ENCODE measurements at places on chromosomes 3 and 15.
A peak's percentile ranks its signal among the peaks of the same experiment; 100 is the strongest.

GRCh38 chr3:72222410-72222809 lies 437.5 kb upstream of the PROK2 start:
- DNase-seq = no peak

- no peak for DNase-seq
These were observed 55.7 kb downstream of the RIOX2 start for GRCh38 chr3:97916576-97916975.

DNA sequence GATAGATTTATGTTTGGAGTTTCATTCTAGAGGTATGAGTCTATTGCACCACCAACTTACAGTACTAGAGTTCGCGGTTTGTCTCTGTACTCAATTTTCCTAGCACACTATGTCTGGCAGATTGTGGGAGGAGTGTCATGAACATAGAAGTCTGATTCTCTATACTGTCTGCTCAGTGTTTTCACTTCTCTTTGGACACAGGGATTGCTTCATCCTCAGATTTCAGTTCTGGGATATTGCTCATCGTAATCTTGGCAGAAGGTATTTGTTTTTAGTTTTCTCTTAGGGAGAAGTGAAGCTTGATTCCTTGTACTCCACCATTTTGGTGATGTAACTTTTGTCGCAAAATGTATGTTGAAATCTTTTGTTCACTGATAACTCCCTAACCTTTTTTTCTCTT lies 27.8 kb upstream of the AZI2 start:
- DNase-seq = no peak

DNA sequence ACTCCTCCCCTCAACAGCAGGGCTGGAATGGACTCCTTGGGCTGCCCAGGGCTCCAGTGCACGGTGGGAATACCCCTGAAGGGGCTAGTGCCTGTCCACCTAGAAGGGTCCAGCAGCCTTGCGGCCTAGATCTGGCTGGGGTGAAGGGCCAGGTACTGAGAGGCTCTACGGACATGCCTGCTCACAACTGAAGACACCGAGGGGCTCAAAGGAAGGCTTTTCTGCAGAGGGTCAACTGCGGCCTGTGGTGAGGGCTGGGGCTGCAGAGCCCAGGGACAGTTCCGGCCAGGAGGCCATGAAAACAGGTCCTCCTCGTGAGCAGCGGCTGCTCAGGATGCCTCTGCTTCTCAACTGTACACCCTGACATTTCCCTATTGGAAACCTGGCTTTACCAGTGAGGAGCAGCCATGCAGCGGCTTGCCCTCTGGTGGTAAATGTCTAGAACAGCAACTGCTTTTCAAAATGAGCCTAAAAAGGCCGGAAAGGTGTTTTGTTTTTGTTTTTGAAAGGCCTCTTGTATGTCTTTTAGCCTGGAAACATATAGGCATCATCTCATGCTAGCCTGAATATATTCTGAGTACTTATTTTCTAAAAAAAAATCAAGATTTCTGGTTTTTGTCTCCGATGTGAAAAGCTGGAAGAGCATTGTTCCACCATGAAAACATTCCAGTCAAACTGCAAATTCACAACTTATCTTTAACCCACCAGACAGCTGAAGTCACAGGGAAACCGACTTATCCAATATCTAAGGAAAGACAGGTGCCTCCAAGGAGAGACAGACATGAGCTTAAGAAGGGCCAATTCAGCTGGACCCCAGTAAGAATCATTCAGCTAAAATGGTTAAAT lies 163.4 kb downstream of the KLF13 start:
- peak; percentile 42 for DNase-seq

DNA sequence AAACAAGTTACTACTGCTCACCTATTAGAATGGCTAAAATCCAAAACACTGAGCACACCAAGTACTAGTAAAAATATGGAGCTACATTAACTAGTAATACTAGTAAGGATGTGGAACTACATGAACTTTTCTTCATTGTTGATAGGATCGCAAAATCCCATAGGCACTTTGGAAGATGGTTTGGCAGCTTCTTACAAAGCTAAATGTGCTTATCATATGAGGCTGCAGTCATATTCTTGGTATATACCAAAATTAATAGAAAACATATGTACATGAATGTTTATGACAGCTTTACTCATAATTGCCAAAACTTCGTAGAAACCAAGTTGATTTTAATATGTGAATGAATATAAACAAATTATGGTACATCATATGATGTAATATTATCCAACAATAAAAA lies 366.8 kb upstream of the KCNMB2 start:
- DNase-seq = no peak

GRCh38 chr3:187112934-187113793 lies 26.1 kb downstream of the RPL39L start:
- no peak for DNase-seq

- DNase-seq = no peak
These were observed 91.9 kb downstream of the RORA start for GRCh38 chr15:61137105-61137792.

GRCh38 chr15:85407421-85408269 lies 27.2 kb downstream of the AKAP13 start:
- peak; percentile 33 for DNase-seq

GRCh38 chr3:4865714-4866113 lies 113.5 kb upstream of the BHLHE40 start:
- no peak for DNase-seq

DNA sequence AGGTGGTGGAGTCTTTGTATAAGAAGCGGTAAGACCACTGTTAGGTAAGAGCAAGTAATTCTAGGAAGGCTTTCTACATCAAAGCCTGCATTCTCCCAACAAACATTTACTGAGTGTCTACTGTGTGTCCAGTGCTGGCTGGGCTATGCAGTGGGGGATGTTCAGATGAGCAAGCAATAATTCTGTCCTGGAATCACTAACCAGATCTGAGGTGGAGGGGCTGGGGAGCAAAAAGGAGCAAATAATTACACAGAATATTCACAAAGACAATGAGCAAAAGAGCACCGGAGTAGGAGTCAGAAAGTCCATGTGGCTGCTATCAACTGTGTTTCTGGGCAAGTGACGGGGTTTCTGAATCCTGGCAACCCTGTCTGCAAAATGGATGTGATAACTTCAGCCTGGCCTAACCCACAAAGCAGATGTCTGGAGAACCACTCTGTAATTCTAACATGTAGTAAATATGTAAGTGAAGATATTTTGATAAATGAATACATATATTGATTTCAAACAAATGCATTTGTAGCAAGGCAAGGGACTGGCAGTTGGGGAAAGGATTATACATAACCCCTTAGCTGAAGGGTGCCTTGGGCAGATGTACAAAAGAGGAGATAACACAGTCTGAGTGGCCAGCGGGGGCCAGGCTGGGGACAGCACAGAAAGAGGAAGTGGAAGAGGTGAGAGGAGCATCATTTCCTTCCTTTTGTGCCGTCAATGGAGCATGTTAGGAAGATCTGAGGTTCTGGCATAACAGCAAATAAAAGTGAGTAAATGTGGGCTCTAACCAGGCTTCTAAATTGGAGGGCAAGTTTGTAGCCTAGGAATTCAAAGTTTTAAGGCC lies 28.8 kb downstream of the CYP8B1 start:
- no peak for DNase-seq

DNA sequence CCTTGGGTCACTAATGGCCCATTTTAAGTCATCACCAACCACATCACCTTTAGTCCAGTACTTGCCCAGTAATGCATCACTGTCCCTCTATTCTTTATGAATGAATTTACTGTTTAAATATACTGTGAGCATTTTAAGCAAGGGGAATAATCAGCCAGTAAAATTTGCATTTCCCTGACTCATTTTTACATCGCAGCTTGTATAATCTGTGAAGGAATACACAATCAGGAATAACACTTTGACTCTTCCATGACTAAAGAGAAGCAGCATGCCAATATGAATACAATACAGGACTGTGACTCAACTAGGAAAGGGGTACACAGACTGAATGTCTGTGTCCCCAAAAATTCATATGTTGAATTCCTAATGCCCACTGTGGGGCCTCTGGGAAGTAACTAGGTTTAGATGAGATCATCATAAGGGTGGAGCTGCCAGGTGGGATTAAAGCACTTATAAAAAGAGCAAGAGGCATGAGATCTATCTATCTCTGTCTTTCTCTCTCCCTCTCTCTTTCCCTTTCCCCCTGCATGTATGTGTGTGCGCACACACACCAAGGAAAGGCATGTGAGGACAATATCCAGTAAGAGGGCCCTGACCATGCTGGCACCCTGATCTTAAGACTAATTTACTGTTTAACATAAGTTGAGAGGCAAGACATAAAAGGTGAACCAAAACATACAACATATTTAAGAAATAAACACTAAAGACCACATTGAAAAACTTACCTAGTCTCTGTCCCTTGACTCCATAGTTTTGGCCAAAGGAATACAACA lies 12.1 kb downstream of the B4GALT4 start:
- DNase-seq = no peak

- no peak for DNase-seq
These were observed 231.5 kb downstream of the LRTM1 start for GRCh38 chr3:54696313-54696712.
